ENCODE measurements at places on chromosomes 7 and 10.

DNA sequence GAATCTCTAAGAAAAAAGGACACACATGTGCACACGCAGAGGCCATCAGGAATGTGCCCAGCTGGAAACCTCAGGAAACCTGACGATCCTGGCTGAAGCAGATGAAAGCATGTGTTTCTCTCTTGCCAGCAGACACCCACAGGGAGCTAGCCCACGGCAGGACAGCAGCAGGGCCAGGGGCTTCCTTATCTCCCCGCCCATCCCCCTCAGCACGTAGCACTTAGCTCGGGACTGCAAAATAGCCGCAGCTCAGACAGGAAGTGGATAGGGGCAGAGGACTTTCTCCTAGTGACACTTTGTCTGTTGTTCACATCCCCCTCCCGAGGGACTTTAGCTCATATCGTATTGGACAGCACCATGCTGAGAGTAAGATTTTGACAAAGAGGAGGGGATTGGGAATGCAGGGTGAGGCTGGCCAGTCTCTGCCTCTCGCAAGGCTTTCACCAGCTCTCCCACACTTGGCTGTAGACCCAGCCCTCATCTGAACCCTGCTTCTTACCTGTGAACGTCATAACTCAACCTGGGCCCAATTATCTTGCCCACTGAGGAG is 63.8 kb downstream of the MKI67 start:
- no peak for DNase-seq

DNA sequence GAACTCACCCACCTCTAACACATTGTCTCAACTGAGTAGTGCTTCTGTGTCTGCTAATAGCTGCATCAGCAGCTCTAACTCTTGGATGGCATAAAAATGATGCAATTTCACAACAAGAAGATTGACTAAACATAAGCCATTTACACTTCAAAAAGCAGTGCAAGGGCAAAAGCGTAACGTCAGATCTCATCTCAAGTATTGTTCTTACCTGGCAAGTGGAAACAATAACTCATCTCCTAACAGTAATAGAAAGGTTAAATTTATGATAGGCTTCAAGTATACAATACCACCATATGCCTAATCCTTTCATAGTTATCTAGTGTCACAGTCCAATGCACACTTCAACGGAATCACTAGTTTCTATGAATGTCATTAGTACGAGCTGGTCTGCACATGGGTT is 14.8 kb downstream of the TPK1 start:
- no peak for DNase-seq

- no peak for DNase-seq
These were observed 3.7 kb downstream of the LAMTOR4 start for GRCh38 chr7:100152404-100152803.

DNA sequence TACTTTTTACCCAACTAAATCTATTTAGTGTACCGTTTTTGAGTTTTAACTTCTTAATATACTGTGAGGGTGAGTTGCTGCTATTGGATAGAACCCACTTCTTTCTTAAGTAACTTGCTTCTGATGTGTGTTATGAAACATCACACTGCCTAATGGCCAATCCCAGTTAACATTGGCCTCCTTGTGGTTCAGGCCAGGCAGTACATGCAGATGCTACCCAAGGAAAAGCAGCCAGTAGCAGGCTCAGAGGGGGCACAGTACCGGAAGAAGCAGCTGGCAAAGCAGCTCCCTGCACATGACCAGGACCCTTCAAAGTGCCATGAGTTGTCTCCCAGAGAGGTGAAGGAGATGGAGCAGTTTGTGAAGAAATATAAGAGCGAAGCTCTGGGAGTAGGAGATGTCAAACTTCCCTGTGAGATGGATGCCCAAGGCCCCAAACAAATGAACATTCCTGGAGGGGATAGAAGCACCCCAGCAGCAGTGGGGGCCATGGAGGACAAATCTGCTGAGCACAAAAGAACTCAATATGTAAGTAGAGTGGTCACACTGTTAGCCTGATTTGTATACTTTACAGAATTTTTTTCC is 39.7 kb downstream of the TES start:
- no peak for DNase-seq

DNA sequence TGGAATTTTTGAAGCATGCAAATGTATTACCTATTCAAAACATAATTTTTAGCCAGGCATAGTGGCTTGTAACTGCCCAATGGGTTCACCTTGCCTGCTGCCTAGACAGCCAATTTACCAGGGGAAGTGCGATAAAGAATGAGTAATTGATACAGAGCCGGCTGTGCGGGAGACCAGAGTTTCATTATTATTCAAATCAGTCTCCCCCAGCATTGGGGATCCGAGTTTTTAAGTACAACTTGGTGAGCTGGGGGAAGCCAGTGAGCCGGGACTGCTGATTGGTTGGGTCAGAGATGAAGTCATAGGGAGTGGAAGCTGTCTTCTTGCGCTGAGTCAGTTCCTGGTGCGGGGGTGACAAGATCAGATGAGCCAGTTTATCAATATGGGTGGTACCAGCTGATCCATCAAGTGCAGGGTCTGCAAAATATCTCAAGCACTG is 29.1 kb upstream of the NRBF2 start:
- no peak for DNase-seq
